Activated CD8-positive, alpha-beta memory T cell treated with anti-CD3 and anti-CD28 coated beads for 1 hour (primary cell): ENCODE measurements at places on chromosomes 5 and 9.

DNA sequence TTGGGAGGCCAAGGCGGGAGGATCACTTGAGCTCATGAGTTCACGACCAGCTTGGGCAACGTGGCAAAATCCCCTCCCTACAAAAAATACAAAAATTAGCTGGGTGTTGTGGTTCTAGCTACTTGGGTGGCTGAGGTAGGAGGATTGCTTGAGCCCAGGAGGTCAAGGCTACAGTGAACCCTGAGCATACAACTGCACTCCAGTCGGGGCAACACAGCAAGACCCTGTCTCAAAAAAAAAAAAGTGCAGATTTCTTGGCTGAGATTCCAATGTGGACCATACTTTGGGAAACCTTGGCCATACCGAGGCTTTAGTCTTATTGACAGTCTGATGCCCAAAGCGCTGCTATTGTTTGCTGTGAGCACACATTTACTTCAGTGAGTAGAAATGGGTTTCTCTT is 113.6 kb upstream of the CLINT1 start:
- DNase-seq, result no peak

GRCh38 chr5:41885286-41885685 is 15.1 kb upstream of the OXCT1 start:
- no peak for DNase-seq

DNA sequence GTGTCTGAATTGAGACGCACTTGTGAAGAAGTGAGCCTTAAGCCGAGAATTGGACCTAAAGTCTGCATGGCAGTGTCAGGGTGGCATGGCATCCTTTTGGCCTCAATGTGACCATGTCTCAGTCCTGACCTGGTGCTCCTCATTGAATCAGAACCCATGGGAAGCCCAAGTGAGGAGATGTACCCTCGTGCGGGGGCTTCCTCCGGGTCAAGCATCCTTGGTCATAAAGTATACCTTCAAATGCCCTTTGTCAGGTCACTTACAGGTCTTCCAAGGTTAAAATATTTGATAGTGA is 202.2 kb downstream of the GADD45G start:
- DNase-seq, result no peak

DNA sequence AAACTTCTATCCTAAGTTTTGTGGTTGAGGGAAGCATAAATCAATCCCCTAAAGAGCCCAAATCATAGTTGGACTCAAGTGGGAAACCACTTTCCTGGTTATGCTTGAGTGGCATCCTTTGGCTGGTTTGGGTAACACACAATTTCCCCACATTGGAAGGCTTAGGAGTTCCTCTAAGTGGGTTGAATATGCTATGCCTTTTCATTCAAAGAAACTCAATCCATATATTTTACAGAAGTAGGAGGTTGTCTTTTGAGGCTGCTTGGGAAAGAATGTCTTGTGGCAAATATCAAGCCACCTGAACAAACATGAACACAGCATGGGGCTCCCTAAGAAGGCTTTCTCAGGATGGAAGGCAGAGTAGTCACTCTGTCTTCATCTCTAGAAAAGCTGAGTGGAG is 121.1 kb downstream of the SPATA31D1 start:
- DNase-seq, result no peak

DNA sequence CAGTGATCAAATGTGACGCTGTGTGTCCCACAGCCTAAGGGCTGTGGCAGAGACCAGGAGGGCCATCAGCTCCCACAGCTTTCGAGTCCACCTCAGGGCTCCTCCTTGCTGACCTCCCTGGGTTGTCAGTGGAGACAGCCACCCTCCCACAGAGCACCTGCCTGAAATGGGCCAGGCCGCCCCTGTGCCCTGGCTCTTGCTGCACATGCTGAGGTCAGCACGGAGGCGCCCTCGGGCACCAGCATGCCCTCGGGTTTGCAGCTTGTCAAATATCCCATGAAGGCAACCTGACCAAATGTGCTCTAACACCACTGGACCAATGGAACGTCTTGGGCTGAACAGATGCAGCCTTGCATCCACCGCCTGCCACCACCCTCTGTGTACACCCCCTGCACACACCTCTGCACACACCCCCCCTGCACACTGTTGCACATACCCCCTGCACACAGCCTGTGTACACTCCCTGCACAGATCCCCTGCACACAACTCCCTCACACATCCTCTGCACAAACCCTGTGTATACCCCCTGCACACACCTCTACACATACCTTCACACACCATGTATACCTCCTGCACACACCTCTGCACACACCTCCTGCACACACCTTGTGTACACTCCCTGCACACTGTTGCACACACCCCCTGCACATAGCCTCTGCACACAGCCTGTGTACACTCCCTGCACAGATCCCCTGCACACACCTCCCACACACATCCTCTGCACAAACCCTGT is 2.0 kb upstream of the CEP72 start:
- no peak for DNase-seq

GRCh38 chr9:132383462-132383883 is 23.2 kb downstream of the TTF1 start:
- no peak for DNase-seq

- DNase-seq, result no peak
These were observed 83.0 kb downstream of the STK10 start for GRCh38 chr5:172104801-172105701.

GRCh38 chr9:69391946-69392345 is 66.9 kb downstream of the ENTREP1 start:
- DNase-seq, result no peak

- DNase-seq, result no peak
These were observed 173.5 kb downstream of the FGF1 start for GRCh38 chr5:142512043-142513042.

DNA sequence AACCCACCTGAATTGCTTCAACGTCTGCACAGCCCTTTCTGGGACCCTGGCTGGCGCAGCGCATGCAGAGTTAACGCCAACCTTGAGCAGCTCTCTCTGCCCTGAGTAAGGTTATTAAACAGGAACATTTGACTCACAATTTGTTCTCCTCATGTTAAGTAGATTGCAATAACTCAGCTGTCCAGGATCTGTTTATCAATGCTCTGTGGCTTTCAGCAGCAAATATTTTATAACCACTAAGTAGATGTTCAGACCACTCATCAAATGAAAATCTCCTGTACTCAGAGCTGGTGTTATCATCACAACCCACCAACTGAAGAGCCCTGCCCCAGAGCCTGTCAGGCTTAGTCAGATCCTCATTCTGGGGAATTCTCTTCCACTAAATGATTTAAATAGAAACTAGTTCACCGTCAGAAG is 403.0 kb downstream of the ZNF608 start:
- DNase-seq, result no peak

DNA sequence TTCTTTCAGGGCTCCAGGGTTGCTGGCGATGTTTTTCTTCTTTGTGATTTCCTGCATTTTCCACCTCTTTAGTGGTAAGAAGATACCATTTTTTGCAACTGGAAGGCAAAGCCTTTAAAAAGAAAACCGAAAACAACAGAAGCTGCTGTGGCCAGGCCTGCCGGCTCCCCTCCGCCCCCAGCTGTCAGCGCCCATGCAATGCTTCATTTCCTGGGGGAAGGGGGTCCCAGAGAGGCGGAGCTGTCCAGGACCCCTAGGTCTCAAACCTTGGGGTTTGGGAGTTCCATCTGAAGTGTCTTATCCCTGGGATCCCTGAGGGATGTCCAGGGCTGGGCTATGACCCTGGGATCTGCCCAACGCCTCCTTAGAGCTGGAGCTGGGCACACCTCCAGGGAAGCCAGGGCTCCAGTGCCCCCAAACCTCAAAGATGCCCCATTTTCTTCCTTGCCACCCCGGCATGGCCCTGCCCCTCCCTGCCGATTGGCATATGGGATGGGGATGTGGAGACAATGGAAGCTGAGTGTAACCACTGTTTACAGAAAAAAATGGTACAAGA is 257.2 kb upstream of the MVB12B start:
- no peak for DNase-seq

- no peak for DNase-seq
These were observed 180.4 kb downstream of the MLLT3 start for GRCh38 chr9:20441711-20442423.

- DNase-seq, result no peak
These were observed 1.9 kb downstream of the NR5A1 start for GRCh38 chr9:124505006-124505900.

- no peak for DNase-seq
These were observed 1.2 kb upstream of the PCDHGA10 start for GRCh38 chr5:141411575-141411974.

GRCh38 chr5:65209341-65209740 is 272.4 kb downstream of the ADAMTS6 start:
- no peak for DNase-seq

GRCh38 chr9:82706786-82707185 is 356.2 kb downstream of the RASEF start:
- DNase-seq, result no peak

DNA sequence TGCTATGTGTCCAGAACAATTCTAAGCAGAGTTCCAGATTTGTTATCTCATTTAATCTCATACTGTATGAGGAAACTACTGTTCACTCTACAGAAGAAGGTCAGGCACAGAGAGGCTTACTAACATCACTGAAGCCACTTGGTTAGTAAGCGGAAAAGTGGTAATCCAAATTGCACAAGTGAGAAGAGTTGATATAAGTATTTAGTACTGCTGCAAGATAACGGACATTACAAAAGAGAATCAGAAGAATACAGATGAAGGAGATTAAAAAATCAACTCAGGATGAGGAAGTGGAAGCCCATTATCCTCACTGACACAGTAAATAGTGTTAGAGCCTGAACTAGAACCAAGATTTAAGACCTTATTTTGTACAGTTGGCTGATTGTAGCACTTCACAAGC is 22.3 kb upstream of the TLR4 start:
- no peak for DNase-seq

GRCh38 chr9:23783509-23783908 is 42.5 kb downstream of the ELAVL2 start:
- DNase-seq, result no peak

DNA sequence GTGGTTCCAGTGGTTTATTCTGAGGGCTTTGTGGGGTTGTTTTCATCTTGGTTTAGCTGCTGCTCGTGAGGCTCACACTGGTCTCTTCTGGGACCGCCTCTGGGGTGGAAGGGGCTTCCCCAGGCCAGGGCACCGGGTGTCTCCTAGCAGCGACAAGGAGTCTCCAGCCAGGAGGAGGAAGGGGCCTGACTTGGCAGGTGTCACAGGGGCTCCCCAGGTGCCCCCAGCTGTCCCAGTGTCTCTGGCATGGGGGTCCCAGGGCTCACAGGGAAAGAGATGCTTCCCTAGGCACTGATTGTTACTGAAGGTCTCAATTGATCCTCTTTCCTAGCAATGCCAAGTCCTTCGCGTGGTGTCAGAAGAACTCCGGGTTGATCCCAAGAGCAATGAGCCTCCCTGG is 241.1 kb upstream of the IRX4 start:
- no peak for DNase-seq

DNA sequence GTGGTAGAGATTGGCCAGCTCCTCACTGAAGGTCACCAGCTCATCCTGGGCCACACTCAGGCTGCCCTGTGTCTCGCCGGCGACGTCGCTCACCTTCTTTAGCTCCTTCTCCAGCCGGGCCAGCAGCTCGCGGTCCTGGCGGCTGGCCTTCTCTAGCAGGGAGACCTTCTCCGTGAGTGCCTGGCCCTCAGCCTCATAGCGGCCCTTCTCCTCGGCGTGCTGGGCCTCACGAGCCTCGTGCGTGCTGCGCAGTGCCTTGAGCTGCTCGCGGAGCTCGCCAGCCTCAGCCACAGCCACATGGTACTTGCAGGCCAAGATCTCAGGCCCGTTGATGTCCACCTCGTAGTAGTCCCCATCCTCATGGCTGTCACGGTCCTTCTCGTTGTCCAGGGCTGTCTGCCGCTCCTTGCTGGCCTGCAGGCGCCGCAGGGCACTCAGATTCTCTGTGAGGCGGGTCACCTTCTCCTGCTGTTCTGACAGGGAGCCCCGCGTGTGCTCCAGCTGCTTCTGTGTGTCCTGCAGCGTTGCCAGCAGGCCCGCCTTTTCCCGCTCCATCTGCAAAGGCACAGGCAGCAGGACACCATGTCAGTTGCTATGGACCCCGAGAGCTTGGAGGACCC is 45.5 kb downstream of the BICD2 start:
- no peak for DNase-seq

GRCh38 chr5:35129276-35129675 is 81.5 kb upstream of the AGXT2 start:
- no peak for DNase-seq

DNA sequence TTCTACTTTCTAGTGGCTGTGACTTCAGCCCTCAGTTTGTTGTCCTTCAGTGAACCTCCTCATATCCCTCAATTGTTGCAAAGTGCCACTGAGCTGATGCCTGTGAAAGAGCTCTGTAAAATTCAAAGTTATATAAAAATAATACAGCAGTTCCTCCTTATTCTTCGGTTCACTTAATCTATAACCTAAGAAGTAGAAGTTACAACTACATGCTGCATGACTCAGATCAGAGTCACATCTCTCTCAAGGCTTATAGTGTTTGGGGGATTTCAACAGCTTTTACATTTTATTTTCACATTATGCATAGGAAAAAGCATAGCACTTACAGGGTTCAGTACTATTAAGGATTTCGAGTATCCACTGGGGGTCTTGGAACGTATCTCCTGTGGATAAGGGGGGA is 25.1 kb upstream of the GCNT1 start:
- no peak for DNase-seq

- DNase-seq, result no peak
These were observed 46.7 kb downstream of the ROR2 start for GRCh38 chr9:91903126-91903911.

GRCh38 chr5:126515337-126515736 is 79.7 kb downstream of the ALDH7A1 start:
- no peak for DNase-seq

- DNase-seq, result no peak
These were observed 1141.0 kb downstream of the CDH12 start for GRCh38 chr5:21711866-21712758.

DNA sequence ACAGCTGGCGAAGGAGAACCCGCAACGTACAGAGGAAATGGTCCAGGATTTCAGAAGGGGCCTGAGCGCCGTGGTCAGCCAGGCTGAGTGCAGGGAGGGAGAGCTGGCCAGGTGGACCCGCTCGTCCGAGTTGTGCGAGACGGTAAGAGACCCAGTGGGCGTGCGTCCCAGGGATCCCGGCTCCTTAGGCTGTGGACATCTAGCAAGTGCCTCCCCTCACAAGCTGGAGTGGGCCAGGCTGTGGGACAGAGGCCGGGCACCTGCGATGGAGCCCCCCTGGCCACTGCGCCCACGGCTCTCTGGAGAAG is 29.5 kb upstream of the LRRC14B start:
- DNase-seq, result no peak

GRCh38 chr9:105194234-105194633 is 50.2 kb upstream of the SLC44A1 start:
- no peak for DNase-seq

DNA sequence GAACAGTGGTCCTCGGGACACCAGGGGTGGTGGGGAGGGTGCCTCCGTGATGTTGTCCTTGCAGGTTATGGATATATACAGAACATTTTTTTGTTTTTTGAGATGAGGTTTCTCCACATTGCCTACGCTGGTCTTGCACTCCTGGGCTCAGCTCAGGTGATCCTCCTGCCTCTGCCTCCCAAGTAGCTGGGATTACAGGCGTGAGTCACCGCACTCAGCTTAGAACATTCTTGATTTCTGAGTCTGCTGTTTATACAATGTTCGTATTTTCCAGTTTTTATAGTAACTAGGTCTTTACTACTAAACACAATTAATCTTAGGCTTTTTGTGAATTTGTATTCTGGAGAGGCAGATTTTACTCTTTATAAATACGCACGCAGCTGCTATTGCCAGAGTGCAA is 6.0 kb downstream of the PMPCA start:
- no peak for DNase-seq
